Progenitor cell of endocrine pancreas (in vitro differentiated cells): ENCODE measurements at places on chromosomes 5 and 9.

- no peaks in the 10 kb centered on the region for H3K36me3 ChIP-seq
- H3K27ac ChIP-seq: no peak overlapping the region
- H3K4me1 ChIP-seq: peaks cover 16% of the 10 kb centered on the region
- DNase-seq: no peak
- H3K4me3 ChIP-seq: no peak overlapping the region
Measured at GRCh38 chr5:169566202-169566601, 17.4 kb upstream of the SPDL1 start.

DNA sequence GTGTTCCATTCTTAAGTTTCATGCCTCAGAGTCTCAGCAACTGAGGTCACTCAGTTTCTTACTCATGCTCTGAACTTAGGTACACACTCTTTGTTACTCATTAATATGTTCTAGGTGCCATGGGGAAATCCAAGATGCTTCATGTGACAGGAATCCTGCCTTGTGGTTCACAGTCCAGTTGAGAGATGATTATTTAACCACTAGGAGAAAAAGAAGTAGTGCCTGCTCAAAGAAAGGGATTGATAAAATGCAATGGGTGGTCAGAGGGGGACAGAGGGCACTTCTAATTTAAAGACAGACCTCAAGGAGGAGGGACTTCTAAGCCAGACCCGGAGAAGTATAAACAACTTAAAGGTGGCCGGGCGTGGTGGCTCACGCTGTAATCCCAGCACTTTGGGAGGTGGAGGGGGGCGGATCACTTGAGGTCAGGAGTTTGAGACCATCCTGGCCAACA is 69.0 kb downstream of the UGCG start:
- H3K4me1 ChIP-seq: peaks cover 4% of the 10 kb centered on the region
- H3K27me3 ChIP-seq: peaks cover 5% of the 10 kb centered on the region
- no peaks in the 10 kb centered on the region for H3K36me3 ChIP-seq

DNA sequence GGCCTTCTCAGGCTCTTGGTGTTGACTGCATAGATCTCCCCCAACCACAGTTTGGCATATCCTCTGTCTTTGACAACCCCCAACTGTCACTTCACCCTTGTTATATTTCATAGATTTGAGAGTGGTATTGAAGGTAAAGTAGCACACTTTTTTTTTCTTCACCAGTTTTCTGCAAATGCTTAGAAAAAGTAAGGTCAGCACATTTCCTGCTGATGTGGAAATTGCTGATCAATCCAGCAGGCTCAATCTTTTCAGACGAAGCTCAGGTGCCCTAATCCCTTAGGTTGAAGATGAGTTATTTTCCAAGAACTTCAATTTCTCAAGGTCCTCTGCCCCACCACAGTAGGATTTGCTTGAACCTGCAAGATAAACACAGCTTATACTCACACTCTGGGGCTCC is 38.5 kb upstream of the ANKRD31 start:
- no peak for DNase-seq
- H3K36me3 ChIP-seq: peaks cover 6% of the 10 kb centered on the region
- H3K4me3 ChIP-seq: no peak overlapping the region

- no peaks in the 10 kb centered on the region for H3K4me1 ChIP-seq
- no peak for DNase-seq
- H3K27me3 ChIP-seq: peaks cover 21% of the 10 kb centered on the region
- no peak overlapping the region for H3K27ac ChIP-seq
- no peak overlapping the region for H3K4me3 ChIP-seq
Measured at GRCh38 chr9:120883608-120883996, 6.6 kb upstream of the PHF19 start.

DNA sequence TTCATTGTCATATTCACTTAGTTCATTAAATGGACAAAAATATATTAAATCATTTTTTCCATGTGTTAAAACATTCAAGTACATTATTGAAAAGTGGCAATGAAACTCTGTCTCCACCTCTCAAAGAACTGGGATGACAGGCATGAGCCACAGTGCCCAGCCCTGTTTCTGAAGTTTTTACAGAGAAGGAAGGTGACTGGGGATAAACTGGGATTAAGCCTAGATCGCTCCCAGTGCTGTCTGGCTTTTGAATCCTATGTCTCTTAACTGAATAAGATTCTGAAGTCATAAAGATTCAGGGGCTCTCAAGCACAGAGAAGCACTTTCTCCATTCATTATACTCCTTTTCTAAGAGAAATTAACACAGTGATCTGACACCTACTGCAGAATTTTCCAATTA is 88.3 kb downstream of the SLC38A9 start:
- no peaks in the 10 kb centered on the region for H3K36me3 ChIP-seq
- H3K27me3 ChIP-seq: no peaks in the 10 kb centered on the region
- H3K4me1 ChIP-seq: peaks cover 7% of the 10 kb centered on the region
- H3K27ac ChIP-seq: no peak overlapping the region
- DNase-seq: no peak

DNA sequence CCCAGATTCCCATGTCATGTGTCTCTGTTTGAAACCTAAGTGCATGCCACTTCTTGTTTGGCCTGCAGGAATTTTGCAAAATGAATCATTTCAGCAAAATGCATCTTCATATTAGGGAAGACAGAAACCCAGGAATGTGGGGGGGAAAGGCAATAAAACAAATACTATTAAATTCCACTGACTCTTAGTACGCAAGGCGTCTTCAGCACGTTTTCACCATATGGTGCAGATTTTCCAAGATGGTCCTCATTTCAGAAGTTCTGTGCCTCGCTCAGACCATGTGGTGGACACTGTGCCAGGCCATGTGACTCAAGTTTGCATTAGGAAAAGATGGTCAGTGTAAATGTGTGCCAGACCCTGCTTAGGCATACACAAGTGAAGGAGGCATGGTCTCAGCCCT is 184.0 kb downstream of the ACTL7B start:
- DNase-seq: no peak
- peaks cover 60% of the 10 kb centered on the region for H3K27me3 ChIP-seq
- no peak overlapping the region for H3K4me3 ChIP-seq
- no peaks in the 10 kb centered on the region for H3K36me3 ChIP-seq

GRCh38 chr9:116941266-116941665 is 254.2 kb downstream of the TRIM32 start:
- H3K27ac ChIP-seq: no peak overlapping the region
- no peaks in the 10 kb centered on the region for H3K36me3 ChIP-seq
- H3K4me1 ChIP-seq: no peaks in the 10 kb centered on the region
- no peaks in the 10 kb centered on the region for H3K27me3 ChIP-seq

DNA sequence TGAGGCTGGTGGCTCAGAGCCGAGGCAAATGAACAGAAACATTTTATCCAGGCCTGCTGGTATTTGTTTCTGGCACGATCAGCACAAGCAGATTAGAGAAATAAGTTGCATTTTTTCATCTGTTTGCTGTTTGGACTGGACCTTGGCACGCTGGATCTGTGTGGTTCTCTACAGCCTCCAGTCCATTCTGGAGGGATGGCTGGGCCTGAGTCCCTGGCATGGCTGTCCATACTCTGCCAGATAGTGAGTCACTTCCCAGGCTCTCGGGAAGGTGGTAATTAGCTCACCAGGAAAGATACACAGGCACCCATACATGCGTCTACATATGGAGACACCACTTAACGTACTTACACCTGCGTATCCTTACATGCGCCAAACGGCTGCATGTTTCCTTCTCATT is 78.6 kb downstream of the SPRY4 start:
- H3K27ac ChIP-seq: no peak overlapping the region
- DNase-seq: no peak
- no peaks in the 10 kb centered on the region for H3K36me3 ChIP-seq
- no peaks in the 10 kb centered on the region for H3K27me3 ChIP-seq
- H3K4me1 ChIP-seq: peaks cover 16% of the 10 kb centered on the region

DNA sequence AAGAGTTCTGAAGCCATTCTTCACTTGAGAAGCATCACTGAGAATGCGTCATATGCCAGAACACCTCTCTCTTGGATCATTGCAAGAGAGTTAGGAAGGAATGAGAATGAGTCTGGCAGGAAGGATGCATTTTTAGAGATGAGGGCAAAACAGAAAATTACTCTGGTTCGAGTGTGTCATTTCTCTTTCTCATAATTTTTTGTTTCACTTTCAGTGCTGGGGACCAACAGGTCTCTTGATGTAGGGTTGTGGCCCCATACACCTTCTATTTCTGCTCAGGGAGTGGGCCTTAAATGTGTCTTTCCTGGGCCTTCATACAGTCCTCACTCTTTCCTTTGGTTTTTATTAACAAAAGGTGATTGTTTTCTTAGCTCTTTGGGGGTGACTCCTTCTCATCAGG is 302.4 kb downstream of the NR3C1 start:
- peaks cover 1% of the 10 kb centered on the region for H3K36me3 ChIP-seq
- H3K27me3 ChIP-seq: no peaks in the 10 kb centered on the region
- no peak overlapping the region for H3K27ac ChIP-seq
- DNase-seq: no peak

GRCh38 chr9:4299005-4299795 is 668 bp downstream of the GLIS3 start:
- H3K36me3 ChIP-seq: no peaks in the 10 kb centered on the region
- H3K27ac ChIP-seq: peak overlapping the region; percentile 96
- peaks cover 37% of the 10 kb centered on the region for H3K4me1 ChIP-seq
- H3K27me3 ChIP-seq: no peaks in the 10 kb centered on the region

- no peak overlapping the region for H3K4me3 ChIP-seq
- H3K27me3 ChIP-seq: no peaks in the 10 kb centered on the region
- peaks cover 61% of the 10 kb centered on the region for H3K4me1 ChIP-seq
- H3K27ac ChIP-seq: no peak overlapping the region
- H3K36me3 ChIP-seq: peaks cover 6% of the 10 kb centered on the region
Measured at GRCh38 chr5:116521173-116521872, 53.3 kb downstream of the SEMA6A start.

GRCh38 chr9:88193766-88194165 is 55.5 kb upstream of the SPATA31C2 start:
- H3K4me1 ChIP-seq: peaks cover 38% of the 10 kb centered on the region
- no peak overlapping the region for H3K27ac ChIP-seq
- no peaks in the 10 kb centered on the region for H3K36me3 ChIP-seq
- H3K4me3 ChIP-seq: no peak overlapping the region
- no peak for DNase-seq

GRCh38 chr5:74336297-74336696 is 304.2 kb downstream of the ENC1 start:
- peaks cover 3% of the 10 kb centered on the region for H3K27me3 ChIP-seq
- no peak overlapping the region for H3K27ac ChIP-seq
- DNase-seq: no peak
- H3K4me1 ChIP-seq: peaks cover 16% of the 10 kb centered on the region
- no peaks in the 10 kb centered on the region for H3K36me3 ChIP-seq
- no peak overlapping the region for H3K4me3 ChIP-seq

- no peak overlapping the region for H3K27ac ChIP-seq
- no peaks in the 10 kb centered on the region for H3K36me3 ChIP-seq
- H3K4me3 ChIP-seq: no peak overlapping the region
- peaks cover 56% of the 10 kb centered on the region for H3K27me3 ChIP-seq
- DNase-seq: no peak
Measured at GRCh38 chr5:154523104-154523503, 45.1 kb upstream of the HAND1 start.

GRCh38 chr5:73896097-73896496 is 270.1 kb downstream of the ARHGEF28 start:
- H3K4me1 ChIP-seq: no peaks in the 10 kb centered on the region
- DNase-seq: no peak
- peaks cover 16% of the 10 kb centered on the region for H3K36me3 ChIP-seq
- H3K27ac ChIP-seq: no peak overlapping the region

DNA sequence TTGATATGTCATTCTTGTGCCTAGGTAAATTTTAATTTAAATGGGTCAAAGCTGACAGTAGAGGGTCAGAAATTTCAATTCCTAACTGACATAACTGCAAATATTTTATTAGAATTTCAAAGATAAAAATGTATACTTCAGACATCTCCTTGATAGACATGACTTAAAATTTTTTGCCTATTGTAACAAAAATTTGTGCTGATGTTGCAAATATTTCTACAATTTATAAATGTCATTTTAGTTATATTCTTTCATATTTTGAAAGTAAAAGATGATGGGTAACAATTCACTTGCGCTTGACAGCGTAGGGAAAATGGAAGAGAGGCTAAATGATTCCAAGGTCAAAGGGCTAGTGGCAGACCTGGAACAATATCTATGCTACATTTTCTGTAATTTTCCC is 220.3 kb upstream of the ST8SIA4 start:
- no peaks in the 10 kb centered on the region for H3K4me1 ChIP-seq
- H3K27me3 ChIP-seq: no peaks in the 10 kb centered on the region
- no peak for DNase-seq
- H3K4me3 ChIP-seq: no peak overlapping the region

DNA sequence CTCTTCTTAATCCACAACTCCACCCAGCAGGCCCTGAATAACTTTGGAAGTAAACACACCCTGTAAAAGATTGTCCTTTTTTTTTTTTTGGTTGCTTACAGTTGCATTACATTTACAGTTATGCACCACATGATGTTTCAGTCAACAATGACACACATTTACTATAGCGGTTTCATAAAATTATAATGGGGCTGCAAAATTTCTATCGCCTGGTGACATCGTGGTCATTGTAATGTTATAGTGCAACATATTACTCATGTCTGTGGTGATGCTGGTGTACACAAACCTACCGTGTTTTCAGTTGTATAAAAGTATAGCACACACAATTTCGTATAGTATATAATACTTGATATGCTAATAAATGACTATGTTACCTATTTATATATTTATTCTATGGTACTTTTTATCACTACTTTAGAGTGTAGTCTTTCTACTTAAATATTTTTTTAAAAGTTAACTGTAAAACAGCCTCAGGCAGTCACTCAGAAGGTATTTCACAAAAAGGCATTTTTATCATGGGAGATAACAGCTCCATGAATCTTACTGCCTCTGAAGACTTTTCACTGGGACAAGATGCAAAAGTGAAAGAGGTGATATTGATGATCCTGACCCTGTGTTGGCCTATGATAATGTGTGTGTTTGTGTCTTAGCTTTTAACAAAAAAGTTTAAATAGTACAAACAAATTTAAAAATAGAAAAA is 695.4 kb upstream of the CDH18 start:
- H3K4me3 ChIP-seq: no peak overlapping the region
- H3K36me3 ChIP-seq: no peaks in the 10 kb centered on the region
- no peaks in the 10 kb centered on the region for H3K27me3 ChIP-seq
- H3K27ac ChIP-seq: peak overlapping the region; percentile 4
- H3K4me1 ChIP-seq: peaks cover 15% of the 10 kb centered on the region

- peaks cover 2% of the 10 kb centered on the region for H3K36me3 ChIP-seq
- H3K27me3 ChIP-seq: no peaks in the 10 kb centered on the region
- DNase-seq: no peak
- peaks cover 4% of the 10 kb centered on the region for H3K4me1 ChIP-seq
- H3K27ac ChIP-seq: no peak overlapping the region
Measured at GRCh38 chr9:128928624-128929023, 7.8 kb downstream of the PHYHD1 start.

DNA sequence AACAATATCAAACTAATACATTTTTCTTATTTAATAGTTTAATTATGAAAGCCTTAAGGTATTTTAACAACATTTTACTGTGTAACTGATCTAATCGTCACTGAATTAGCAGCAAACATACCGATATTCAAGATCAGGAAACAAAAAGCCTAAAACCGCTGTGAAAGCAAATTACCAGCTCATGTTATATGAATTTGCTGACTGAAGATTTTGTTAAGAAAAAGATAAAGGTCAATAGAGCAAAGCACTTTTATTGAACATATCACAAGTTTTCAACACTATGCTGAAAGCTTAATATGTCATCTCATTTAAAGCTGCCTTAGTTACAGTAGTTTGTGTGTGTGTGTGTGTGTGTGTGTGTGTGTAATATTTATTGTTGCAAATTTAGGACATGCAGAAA is 1634.9 kb upstream of the NUDT12 start:
- H3K4me1 ChIP-seq: no peaks in the 10 kb centered on the region
- no peak overlapping the region for H3K27ac ChIP-seq
- no peak for DNase-seq
- H3K4me3 ChIP-seq: no peak overlapping the region
